Esophagus (tissue), 2 donors: ENCODE measurements at places on chromosomes 6 and 20. TPM values are rescaled to one million over a fixed set of nuclear protein-coding genes. Genes with fewer than 3 reads are reported as not detected.

PTPRT gene
- under 0.01 TPM for polyA plus RNA-seq

GGTLC1 gene
- polyA plus RNA-seq, result not detected

LAMA4 gene
- polyA plus RNA-seq, result 10.9 TPM

SRMS gene
- not detected for polyA plus RNA-seq

CLPSL2 gene
- polyA plus RNA-seq, result not detected

MEP1A gene
- 0.01 TPM for polyA plus RNA-seq

MICA gene
- polyA plus RNA-seq, result 8.8 TPM

BPI gene
- polyA plus RNA-seq, result 0.02 TPM
